Tibial nerve (tissue), 4 donors: ENCODE measurements at places on chromosomes 16 and 17. TPM values are rescaled to one million over a fixed set of nuclear protein-coding genes. Genes with fewer than 3 reads are reported as not detected.

GRCh38 chr16:22320572-22321339 is 23.5 kb downstream of the POLR3E start:
- peaks cover 27% of the 10 kb centered on the region for H3K36me3 ChIP-seq
- DNase-seq = no peak
- H3K4me3 ChIP-seq = no peak overlapping the region
- no peak overlapping the region for H3K27ac ChIP-seq

GRCh38 chr17:58484600-58484999 is 3.6 kb downstream of the HSF5 start:
- no peak overlapping the region for H3K27ac ChIP-seq
- H3K4me1 ChIP-seq = no peaks in the 10 kb centered on the region
- H3K36me3 ChIP-seq = peaks cover 27% of the 10 kb centered on the region
- no peaks in the 10 kb centered on the region for H3K27me3 ChIP-seq
- no peak overlapping the region for H3K4me3 ChIP-seq

DNA sequence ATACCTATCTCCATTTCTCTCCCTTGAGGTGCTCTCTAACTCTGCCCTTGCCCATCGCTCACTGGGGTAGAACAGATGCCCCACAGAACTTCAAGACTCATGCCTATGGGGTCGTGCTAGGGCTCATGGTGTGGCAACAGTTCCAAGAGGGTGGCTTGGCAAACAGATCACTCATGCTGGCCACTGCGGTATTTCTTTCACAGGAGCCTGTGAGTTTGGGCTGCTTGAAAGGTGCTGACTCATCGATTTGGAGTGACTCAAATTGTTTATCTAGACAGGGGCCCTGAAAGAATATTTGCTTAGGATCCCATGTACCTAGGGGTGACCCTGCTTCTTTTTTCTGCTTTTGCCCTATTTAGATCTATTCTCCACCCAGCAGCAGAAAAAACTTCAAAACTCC is 69.9 kb downstream of the IRX5 start:
- H3K27ac ChIP-seq = no peak overlapping the region
- no peak overlapping the region for H3K4me3 ChIP-seq
- H3K27me3 ChIP-seq = no peaks in the 10 kb centered on the region
- H3K36me3 ChIP-seq = no peaks in the 10 kb centered on the region
- no peak for DNase-seq

DNA sequence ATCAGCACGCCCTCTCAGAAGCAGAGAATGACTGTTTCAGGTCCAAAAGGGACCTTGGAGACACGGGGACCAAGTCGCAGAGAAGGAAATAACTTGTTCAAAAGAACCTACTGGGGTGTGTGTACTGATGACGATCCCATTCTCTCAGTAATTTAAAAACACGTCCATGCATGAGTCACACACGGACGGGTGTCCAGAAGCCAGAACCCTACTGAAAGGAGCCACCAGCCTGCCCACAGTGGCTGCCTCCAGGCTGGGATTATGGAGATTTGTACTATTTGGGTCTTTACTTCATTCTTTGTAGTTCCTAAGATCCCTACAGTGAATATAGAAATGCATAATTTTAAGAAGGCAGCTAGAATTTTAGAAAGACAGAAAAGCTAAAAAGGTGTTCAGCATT is 27.8 kb downstream of the TMEM204 start:
- peaks cover 99% of the 10 kb centered on the region for H3K36me3 ChIP-seq
- no peaks in the 10 kb centered on the region for H3K27me3 ChIP-seq
- no peak overlapping the region for H3K27ac ChIP-seq
- DNase-seq = no peak
- no peak overlapping the region for H3K4me3 ChIP-seq
- no peaks in the 10 kb centered on the region for H3K4me1 ChIP-seq

- H3K27me3 ChIP-seq = no peaks in the 10 kb centered on the region
- no peak for DNase-seq
- H3K4me3 ChIP-seq = no peak overlapping the region
- no peak overlapping the region for H3K27ac ChIP-seq
These were observed 82.6 kb downstream of the USP31 start for GRCh38 chr16:23066676-23067075.

DNA sequence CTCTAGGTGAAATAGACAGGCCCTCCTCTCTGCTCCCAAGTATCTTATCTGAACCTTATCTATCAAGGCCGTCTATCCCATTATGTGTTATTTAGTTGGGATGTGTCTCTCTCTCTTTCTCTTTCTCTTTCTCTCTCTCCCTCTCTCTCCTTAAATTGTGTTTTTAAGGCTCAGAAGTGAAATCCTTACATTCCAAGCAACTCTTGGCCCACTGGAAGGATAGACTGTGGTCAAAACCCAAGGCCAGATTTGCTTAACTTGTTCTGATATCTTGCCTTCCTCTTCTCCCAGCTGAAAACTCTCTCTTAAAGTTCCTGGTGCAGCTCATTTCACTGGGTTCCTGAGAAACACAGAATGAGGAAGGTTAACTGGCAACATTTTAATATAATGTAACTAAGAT is 14.7 kb downstream of the CDRT4 start:
- no peak overlapping the region for H3K4me3 ChIP-seq
- H3K27ac ChIP-seq = peak overlapping the region; percentile 93
- H3K36me3 ChIP-seq = no peaks in the 10 kb centered on the region
- no peaks in the 10 kb centered on the region for H3K27me3 ChIP-seq
- peaks cover 7% of the 10 kb centered on the region for H3K4me1 ChIP-seq

- no peak overlapping the region for H3K4me3 ChIP-seq
- no peaks in the 10 kb centered on the region for H3K36me3 ChIP-seq
- no peak overlapping the region for H3K27ac ChIP-seq
- no peaks in the 10 kb centered on the region for H3K27me3 ChIP-seq
- H3K4me1 ChIP-seq = no peaks in the 10 kb centered on the region
These were observed 10.0 kb downstream of the C16orf96 start for GRCh38 chr16:4566144-4566543.

GRCh38 chr17:30296499-30297080 is 4.8 kb upstream of the BLMH start:
- no peaks in the 10 kb centered on the region for H3K36me3 ChIP-seq
- no peak for DNase-seq
- no peak overlapping the region for H3K27ac ChIP-seq
- H3K27me3 ChIP-seq = no peaks in the 10 kb centered on the region

- H3K27ac ChIP-seq = peak overlapping the region; percentile 95
- peak; percentile 57 for DNase-seq
- peak overlapping the region; percentile 65 for H3K4me3 ChIP-seq
- H3K36me3 ChIP-seq = peaks cover 54% of the 10 kb centered on the region
- peaks cover 31% of the 10 kb centered on the region for H3K4me1 ChIP-seq
These were observed 701 bp downstream of the JMJD6 start for GRCh38 chr17:76725580-76726230.

GRCh38 chr16:64417711-64418227 is 704.1 kb downstream of the CDH11 start:
- H3K36me3 ChIP-seq = no peaks in the 10 kb centered on the region
- H3K4me3 ChIP-seq = no peak overlapping the region
- H3K27me3 ChIP-seq = no peaks in the 10 kb centered on the region
- H3K4me1 ChIP-seq = no peaks in the 10 kb centered on the region
- no peak for DNase-seq
- peak overlapping the region; percentile 68 for H3K27ac ChIP-seq

- peaks cover 5% of the 10 kb centered on the region for H3K27me3 ChIP-seq
- no peak for DNase-seq
- no peak overlapping the region for H3K27ac ChIP-seq
- H3K4me1 ChIP-seq = no peaks in the 10 kb centered on the region
- H3K4me3 ChIP-seq = no peak overlapping the region
- no peaks in the 10 kb centered on the region for H3K36me3 ChIP-seq
These were observed 80.7 kb downstream of the RAB11FIP4 start for GRCh38 chr17:31472137-31472536.

Gene GRB2
- 134 TPM for total RNA-seq

Gene CHAD
- not detected for total RNA-seq

Gene TSPAN10
- total RNA-seq = 0.22 TPM

Gene UTP4
- 28.6 TPM for total RNA-seq

Gene HSD11B2
- not detected for total RNA-seq

Gene PTX4
- total RNA-seq = not detected
